ENCODE measurements at places on chromosomes 1 and 21. TPM values are rescaled to one million over a fixed set of nuclear protein-coding genes. Genes with fewer than 3 reads are reported as not detected.

ERICH3 gene
- total RNA-seq: 0.72 TPM

SH2D5 gene
- 0.20 TPM for total RNA-seq

RBP7 gene
- not detected for total RNA-seq

TEX38 gene
- not detected for total RNA-seq

SIPA1L2 gene
- 12.9 TPM for total RNA-seq

COG2 gene
- total RNA-seq: 16.5 TPM

FCER1G gene
- not detected for total RNA-seq

SYT6 gene
- not detected for total RNA-seq

DNAJC28 gene
- total RNA-seq: 2.0 TPM

LCE2A gene
- not detected for total RNA-seq

LCE3C gene
- total RNA-seq: not detected

SLC22A15 gene
- total RNA-seq: 0.60 TPM

Measured in RPMI7951 (cell line).